Left lung (tissue), 14 donors: ENCODE measurements at places on chromosomes 7 and 10. TPM values are rescaled to one million over a fixed set of nuclear protein-coding genes. Genes with fewer than 3 reads are reported as not detected.

DNA sequence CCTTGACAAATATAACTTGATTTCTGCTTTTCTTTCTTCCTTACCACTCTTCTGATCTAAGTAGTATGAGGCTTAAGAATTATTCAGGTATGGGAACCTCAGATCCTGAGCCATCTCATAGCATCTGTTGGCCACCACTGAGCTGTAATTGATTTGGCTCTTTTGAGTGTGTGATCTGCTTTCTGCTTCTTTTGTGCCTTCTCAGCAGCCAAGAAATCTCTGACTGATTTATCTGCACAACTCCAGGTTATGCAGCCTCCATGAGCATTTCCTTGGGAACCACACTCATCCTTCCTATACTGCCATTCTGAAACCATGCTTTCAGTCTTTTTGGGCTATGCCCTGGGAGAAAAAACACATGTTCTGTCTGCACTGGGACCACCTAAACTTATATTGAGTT is 178.0 kb upstream of the FAM3C start:
- no peak for DNase-seq

PRKCQ gene
- 6.3 TPM for polyA plus RNA-seq

DNA sequence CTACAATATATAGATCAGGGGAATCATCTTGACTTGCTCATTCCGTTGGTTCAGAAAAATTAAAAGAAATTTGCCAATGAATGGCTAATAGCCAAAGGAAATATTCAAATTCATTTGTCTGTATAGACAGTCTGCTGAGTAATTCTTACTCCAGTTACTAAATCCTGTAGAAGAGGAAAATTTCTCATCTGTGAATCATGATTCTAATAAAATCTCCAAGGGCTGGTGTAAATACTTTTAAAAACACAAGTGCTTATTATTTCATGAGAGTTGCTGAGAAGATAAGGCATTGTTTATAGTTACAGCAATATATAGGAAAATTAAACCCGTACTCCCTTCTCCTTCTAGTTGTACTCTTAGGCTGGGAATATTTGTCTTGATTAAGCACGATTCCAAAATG is 53.0 kb downstream of the WNT2 start:
- DNase-seq, result no peak

DNA sequence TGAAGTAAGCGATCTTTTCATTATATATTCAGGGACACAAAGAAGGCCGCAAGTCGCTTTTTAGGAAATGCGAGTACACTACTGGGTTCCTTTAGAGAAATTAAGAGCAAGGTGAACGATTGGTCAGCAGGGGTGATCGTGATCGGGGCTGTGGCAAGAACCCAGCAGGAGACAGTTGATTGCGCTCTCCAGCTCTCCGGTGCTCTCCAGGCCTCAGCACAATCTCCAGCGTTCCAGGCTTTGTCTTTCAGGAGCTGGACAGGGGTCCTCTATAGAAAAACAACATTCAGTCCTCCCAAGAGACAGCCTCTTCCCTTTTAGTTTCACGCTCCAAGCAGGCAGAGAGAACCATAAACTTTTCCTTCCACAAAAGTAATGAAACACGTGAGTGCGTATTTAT is 170.5 kb upstream of the KLF6 start:
- DNase-seq, result no peak

CPVL gene
- polyA plus RNA-seq, result 12.4 TPM

FKBP6 gene
- polyA plus RNA-seq, result 0.34 TPM

TMEM273 gene
- polyA plus RNA-seq, result 6.3 TPM

DNA sequence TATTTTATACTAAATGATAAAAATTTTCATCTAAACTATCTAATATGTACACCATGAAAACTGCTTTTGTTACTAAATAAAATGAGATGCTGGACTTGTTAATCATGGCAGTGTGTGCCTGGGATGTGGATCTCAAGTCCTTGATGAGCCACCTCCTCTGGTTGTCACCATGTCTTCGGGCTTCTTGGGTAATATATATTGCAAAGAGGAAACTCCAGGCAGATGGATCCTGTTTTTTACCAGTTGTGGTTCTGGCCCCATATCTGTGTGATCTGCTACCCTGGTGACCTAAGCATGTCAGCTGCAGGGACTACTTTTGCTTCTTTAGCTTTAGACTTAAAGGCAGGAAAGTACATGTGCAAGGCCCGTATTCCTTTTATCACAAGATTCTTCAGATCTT is 46.2 kb downstream of the TMEM60 start:
- no peak for DNase-seq

GRCh38 chr10:12757351-12757750 is 244.2 kb downstream of the CCDC3 start:
- DNase-seq, result no peak

DNA sequence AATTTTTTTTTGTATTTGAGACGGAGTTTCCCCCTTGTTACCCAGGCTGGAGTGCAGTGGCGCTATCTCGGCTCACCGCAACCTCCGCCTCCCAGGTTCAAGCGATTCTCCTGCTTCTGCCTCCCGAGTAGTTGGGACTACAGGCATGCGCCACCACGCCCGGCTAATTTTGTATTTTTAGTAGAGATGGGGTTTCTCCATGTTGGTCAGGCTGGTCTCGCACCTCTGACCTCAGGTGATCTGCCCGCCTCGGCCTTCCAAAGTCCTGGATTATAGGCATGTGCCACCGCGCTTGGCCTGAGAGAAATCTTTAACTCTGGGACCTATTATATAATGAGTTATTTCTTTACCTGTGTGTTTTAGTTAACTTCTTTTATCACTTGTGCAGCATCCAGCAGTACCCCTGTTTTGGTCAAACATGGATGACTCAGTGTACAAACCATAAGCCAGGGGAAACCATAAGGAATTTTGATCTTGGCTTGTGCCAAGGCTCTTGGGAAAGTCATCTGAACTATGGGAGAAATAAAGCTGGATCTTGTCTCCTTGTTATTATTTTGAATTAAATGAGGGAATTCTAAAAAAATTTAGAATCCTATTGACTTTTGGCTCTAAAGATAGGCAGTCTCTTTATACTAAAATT is 23.6 kb upstream of the ZRANB1 start:
- DNase-seq, result no peak
